Right cardiac atrium (tissue), 5 donors: ENCODE measurements at places on chromosomes 6 and 20. TPM values are rescaled to one million over a fixed set of nuclear protein-coding genes. Genes with fewer than 3 reads are reported as not detected.

GRCh38 chr6:5565971-5566370 is 304.7 kb downstream of the FARS2 start:
- DNase-seq = no peak

DNA sequence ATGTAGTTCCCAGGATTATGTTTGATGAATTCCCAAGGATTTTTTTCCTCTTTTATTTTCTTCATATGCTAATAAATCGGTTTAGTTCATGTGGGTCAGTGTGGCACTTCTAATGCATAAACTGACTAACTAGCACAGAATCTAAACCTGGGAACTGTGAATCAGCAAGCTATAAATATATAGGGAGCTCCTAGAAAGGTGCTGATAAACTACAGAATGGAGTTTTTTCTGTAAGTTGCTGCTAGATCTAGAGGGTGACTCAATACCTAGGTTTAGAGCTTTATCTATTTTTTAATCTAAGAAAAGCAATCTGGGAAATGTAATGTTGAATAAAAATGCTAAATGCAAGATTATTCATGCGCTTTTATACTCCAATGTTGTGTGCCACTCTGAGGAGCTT is 118.8 kb upstream of the PTCHD4 start:
- no peak for DNase-seq

Gene MCCD1
- not detected for total RNA-seq

- DNase-seq = no peak
These were observed 22.7 kb downstream of the TMX4 start for GRCh38 chr20:7996898-7997297.

DNA sequence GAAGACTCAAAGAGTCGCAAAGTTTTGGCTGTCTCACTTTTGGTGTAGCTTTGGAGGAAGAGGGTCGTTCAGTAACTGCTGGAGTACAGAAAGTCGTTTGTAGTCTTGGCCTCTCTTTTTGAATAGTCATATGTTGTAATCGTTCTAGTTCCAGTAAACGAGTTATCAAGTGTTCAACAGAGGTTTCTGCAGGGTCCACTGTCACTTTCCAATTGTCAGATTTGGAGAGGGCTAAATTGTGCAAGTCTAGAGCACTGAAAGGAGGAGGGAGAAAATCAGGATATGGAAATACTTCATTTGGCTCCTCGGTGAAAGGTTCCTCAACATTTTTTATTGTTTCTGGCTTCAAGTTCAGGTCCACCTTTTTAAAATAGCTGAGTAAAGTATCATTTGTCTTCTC is 9.7 kb downstream of the FAM217A start:
- DNase-seq = no peak

DNA sequence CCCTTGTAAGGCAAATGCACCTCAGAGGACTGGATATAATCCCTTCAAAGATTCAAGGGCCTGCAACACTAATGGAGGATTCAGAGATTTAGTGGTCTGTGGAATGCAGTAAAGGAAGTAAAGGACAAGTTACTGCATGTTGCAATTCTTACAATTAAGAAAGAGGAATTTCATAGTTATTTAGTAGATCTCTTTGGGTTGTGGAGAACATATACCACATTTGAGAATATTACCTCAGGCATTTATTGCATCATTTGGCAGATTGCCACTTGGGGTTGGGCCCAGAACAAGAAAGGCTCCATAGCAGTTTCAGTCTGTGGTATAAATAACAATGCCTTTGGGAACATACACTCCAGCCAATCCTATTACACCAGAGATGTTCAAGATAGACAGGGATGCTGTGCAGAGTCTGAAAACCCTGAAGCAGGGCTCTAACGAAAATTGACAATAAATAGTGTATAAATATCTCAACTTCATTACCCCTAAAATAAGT is 20.9 kb upstream of the EPM2A start:
- DNase-seq = no peak
